ENCODE measurements at places on chromosomes 3 and 15.

DNA sequence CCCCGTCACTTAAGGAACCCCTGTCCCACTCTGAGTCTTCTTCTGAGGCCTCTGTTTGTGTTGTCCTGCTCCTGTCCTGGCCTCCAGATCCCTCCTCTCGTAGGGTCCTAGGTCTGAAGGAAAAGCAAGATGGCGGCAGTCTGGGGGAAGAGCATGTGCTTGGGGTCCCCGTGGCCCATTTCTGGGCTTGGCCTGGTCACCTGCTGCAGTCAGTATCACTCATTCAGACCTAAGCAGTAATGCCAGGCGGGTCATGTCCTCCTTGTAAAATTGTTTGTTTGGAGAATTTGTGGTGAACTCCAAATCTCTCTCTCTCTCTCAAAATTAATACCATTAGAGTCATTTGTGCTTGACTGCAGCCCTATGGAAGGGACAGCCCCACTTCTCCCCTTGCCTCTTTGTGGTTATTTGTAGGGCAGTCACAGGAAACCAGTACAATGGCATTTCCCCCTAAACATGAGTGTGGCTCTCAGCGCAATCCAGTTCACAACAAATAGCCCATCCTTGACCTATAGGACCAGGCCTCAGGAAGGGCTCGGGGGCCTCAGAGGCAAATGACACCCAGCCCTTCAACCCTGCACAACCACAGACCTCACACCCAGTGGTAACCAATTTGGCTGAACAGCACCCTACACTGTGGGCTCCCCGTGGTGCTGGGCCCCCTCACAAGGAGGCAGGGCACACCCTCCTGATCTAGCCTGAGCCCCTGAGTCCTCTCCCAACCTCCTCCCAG, 173.5 kb downstream of the OR4M2 start:
- no peak for DNase-seq

DNA sequence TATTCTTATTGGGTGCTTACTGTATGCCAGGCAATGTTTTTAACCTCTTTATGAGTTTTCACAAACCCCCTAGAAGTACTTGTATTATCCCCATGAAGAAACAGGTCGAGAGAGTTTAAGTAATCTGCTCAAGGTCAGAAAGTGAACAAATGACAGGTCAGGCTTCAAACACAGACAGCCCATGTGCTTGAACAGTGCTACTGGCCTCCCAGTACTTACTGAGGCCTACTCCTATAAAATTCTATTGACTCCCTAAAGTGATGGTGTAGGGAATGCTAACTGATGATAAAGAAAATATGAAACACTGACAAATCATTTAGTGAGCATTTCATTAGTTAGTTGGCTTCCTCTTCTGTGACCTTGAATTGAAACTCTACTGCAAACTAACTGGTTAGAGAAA, 4.2 kb upstream of the CNBP start:
- no peak for DNase-seq

- DNase-seq, result no peak
Measured at GRCh38 chr15:100663915-100664281, 61.5 kb downstream of the ASB7 start.

DNA sequence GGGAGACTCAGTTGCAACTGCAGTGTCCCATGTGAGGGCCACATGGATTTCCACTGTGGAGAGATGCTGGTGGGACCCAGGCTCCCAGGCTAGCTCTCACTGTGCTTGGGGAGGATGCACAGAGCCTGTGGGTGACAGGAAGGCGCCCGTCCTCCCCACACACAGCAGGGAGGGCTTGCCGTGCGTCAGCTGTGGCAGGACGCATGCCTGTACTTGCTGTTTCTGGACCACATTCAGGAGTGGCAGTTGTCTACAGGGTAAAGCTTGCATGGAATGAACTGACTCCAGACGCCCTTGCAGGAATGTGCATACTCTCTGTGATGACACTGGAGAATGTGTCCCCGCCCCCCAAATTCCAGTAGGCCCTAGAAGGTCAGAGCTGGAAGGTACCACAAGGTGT, 63.8 kb upstream of the SNRPA1 start:
- DNase-seq, result no peak

DNA sequence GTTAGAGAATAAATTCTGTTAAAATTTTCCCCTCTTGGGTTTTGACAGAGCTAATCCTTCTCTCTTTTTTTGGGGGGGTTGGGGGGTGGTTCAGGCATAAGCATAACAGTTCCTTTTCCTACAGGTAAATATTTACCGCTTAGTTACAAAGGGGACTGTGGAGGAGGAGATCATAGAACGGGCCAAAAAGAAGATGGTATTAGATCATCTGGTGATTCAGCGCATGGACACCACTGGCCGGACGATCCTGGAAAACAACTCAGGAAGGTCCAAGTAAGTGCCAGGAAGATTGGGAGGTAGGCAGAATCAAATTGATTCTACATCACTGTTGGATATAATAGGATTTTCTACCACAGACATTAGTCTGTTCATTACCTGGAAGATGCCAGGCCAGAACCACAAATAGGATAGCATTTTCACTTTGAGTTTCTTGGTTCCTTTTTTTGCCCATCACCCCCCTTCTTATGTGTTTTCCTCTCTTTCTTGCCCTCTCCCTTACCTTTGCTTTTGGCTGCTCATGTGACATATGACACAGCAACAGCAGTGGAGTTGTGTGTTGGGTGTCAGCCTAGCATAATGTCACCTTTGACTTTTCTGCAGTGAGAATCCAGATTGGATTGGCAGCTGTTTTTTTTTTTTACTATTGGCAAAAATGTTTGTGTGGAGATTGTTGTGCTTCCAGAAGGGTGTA, 79.0 kb downstream of the CHD2 start:
- DNase-seq, result no peak

DNA sequence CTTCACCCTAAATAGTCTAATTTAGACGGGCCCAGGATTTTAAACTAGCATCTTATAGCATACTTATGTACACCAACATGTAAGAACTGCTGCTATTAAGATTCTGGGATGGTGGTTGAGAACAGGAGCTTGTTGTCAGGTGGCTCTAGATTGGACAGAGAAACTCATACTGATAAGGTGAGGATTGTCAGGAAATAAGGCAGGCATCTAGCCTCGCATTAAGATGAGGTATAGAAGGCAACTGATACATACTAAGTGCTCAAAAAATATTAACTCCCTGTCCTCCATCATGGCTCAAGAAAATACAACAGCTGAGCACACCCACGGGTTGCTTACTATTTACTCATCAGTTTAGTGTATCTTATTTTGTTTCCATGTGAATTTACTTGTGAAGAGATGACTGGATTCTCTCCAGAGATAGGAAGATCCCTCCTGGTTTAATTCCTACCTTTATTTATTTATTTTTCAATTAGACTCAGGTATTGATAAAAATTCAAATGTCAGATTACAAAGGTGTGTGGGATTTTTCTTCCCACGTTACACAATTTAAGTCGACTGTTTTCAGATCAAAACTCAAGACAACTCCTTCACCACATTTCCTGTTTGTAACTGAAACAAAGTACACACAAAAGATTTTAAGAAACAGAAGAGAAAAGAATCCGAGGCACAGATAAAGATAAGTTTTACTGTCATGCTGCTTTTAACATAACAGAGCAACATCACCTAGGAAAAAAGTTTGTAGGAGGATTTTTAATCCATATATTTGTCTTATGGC, at the start of gene TRAT1:
Gene TRAT1, plus strand, starts transcription at position 664 of the 775 bp plus-strand sequence. CDS start 142 bp downstream, outside the sequence.
- no peak for DNase-seq

DNA sequence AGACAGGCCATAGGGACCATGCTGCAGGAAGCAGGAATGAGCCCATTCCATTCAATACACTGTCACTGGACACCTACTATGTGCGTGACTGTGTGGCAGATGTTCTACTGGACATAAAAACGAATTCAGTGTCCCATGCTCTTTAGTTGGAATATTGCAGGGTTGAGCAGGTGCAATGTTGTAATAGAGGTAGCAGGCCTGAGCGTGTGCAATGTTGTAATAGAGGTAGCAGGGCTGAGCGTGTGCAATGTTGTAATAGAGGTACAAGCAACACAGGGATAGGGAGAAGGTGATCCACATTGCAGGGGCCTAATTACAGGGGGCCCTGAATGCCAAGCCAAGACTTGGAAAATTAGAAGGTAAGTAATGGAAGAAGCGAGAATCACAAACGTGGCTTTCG, 261.4 kb upstream of the HES1 start:
- no peak for DNase-seq

DNA sequence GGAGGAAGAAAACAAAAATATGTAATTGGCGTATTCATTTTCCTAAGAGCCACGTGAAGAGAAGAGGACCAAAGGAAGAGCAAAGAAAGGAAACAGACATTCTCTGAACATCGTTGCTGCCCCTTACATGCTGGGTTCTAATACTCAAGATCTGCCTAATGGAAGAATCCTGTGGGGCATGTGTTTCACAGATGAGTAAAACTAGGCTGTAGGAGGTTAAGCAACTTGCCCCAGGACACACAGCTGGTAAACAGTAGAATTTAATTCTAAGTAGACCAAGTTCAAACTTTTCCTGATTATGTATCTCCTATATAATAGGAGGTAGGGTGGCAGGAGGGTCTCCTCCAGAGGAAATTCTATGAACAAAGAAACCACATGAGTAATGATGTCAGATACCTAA, 106.1 kb upstream of the TNFAIP8L3 start:
- no peak for DNase-seq

DNA sequence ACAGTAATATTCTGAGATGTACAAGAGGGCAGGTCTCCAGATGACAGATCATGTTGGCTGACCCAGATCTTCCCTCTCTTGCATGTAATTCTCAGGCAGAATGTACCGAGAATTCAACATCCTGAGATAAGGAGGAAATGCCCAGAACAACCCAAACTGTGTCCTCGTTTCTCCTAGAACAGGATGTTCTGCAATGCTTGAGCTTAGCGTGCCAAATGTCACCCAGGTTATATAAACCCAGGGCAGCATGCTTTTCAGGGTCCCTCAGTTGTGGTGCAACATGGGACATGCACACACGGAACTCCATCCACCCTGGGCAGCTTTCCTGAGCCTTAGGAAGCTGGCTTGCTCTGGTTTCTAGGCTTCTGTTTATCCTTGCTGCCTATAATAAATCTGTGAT, 102.1 kb upstream of the CMC1 start:
- DNase-seq, result peak; percentile 73

DNA sequence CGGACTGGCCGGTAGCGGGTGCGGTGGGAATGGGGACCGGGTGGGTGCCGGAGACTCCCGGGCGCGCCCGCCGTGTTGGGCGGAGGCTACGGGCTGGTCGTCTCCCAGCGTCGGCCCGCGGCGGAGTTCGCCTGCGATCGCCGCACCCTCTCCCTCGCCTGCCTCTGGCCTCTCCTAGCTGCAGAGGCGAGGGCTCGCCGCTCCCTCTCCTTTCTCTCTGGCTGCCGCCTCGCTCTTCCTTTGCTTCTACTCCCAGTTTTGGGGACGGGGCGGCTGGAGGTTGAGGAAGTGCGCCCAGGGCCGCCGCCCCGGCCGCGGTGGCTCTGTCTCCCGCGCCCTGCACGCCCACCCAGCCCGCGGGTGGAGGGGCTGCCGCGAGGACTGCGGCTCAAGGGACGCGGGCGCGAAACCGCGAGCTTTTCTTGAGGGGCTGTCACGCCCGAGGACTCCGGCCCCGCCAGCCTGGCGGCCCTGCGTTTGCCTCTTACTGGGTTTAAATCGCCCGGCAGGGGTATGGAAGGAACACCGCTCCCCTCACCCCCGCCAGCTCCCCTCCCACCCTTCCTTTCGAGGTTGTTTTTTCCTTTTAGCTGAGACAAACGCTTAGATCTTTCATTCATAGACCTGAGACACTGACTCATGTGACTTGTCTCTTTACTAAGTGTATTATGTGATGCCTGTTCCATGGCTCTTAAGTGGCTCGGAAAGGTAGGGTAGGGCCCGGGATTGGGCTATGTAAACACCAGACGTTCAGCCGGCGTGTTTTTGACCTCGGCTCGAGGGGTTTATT, 654 bp downstream of the PIK3CA start:
- peak; percentile 55 for DNase-seq

Data from testis (tissue), 5 donors.